Inflammatory macrophage treated with lipopolysaccharide for 1 hour (primary cell): ENCODE measurements at places on chromosomes 6 and 20.
A peak's percentile ranks its signal among the peaks of the same experiment; 100 is the strongest.

GRCh38 chr20:53961527-53961926 lies 108.9 kb downstream of the BCAS1 start:
- DNase-seq = no peak

GRCh38 chr6:49835140-49835539 lies 31.2 kb downstream of the CRISP1 start:
- no peak for DNase-seq

- DNase-seq = no peak
These were observed 77.5 kb downstream of the TXNDC5 start for GRCh38 chr6:7832904-7833750.

- DNase-seq = no peak
These were observed 49.7 kb upstream of the TIAM2 start for GRCh38 chr6:154945271-154945890.

DNA sequence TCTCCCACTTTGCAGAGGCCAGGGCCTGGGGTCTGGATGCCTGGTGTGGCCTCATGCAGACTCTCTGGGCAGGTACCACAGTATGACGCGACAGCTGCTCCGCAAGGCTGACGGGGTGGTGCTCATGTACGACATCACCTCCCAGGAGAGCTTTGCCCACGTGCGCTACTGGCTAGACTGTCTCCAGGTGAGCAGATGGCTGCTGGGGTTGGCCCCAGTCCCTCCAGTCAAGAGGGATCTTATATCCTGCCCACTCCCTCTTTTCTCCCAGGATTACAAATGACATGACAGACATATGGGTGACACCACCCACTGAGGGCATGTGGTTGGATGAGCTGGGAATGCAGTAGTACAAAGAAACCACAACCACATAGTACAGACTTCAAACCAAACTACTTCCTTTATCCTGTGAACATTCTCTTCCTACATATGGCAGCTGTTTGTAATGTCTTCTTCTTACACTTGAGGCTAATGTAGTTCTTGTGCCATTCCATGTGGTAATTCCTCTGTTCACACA lies 29.9 kb downstream of the RAB44 start:
- DNase-seq = peak; percentile 96

- DNase-seq = no peak
These were observed 257.8 kb upstream of the KCNQ5 start for GRCh38 chr6:72363844-72364740.

GRCh38 chr6:165799391-165800153 lies 136.5 kb upstream of the PDE10A start:
- DNase-seq = no peak

GRCh38 chr20:63966172-63966943 lies 3.4 kb downstream of the ZNF512B start:
- DNase-seq = no peak
